Caki2 (cell line): ENCODE measurements at places on chromosomes 2 and 18.

GRCh38 chr2:173064151-173064805 lies 11.4 kb upstream of the MAP3K20 start:
- no peak for DNase-seq

DNA sequence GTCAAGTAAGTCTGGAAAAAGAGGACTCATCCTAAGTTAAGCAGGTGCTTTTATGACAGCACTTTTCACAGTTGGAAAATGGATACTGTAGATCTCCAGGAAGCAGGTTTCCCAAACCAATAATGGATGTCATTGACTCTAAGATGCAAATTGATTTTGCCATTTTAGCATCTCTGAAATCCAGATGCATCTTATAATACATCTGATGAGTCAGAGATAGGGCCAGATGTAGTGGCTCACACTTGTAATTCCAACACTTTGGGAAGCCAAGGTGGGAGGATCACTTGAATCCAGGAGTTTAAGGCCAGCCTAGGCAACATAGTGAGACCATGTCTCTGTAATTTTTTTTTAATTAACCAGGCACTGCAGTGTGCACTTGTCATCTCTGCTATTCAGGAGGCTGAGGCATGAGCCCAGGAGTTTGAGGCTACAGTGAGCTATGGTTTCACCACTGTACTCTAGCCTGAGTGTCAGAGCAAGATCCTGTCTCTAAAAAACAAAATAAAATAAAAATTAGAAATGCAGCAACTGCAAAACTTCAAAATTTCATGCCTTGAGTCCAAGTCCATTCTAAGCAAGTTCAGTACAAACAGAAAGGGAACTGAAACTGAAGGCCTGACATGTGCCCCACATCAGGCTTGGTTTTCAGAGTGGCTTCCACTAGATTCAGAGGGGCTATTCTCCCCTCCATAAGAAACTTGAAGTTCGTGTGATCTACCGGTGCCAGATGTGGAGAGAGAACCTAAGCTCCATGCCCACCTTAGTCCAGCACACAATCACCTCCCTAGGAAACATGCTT lies 267.8 kb upstream of the NCKAP5 start:
- no peak for DNase-seq

GRCh38 chr2:201807452-201807999 lies 1.2 kb downstream of the CDK15 start:
- DNase-seq = no peak

DNA sequence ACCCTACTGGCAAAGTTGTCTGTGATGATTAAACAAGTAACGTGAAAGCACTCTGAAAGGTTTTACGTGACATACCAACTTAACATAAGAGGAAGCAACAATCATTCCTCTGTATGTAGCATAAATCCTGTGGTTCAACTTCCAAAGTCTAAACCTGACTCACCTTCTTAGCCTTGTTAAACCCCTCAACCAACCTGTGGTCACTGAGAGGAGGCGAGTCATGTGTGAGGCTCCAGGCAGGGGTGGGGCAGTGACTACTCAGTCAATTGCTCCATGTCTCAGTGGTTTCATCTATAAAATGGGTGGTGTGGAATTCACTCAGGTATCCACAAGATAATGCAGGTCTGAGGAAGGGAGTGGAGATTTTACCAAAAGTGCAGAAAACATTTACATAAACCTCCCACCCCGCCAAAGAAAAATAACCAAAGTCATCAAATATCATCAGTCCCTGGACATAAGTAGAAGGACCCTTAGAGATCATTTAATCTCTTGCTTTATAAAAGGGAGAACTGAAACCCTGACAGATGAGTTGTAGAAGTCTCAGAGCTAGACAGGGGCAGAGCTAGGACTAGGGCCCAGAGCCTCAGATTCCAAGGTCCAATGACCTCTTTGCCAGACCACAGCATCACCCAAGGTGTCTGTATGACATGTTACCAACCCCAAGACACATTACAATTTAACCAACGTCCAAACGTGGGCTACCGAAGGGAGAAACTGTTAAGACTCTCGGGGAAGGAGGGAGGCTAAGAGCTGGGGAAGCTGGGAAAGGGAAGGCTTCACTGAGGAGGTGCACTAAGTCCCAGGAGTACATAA lies 3.7 kb upstream of the PCBP1 start:
- DNase-seq = peak; percentile 67

- peak; percentile 25 for DNase-seq
Observed at GRCh38 chr18:1663879-1664705, 759.4 kb downstream of the ADCYAP1 start.

DNA sequence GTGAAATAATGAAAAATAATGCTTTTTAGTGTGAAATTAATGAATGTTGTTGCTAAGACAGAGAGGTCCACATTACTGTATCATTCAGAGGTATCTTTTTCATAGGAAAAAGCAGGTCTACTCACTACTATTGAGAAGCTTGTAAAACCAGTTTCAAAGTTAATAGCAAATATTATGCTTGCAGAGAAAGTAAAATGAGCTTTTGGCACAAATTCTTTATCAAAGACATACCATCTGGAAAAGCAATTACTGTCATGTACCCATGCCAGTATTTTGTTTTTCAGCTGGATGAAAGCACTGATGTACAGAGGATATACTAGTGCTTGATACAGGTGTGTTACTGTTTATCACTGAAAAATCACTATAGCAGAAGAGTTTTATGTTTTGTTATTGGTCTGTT lies 77.5 kb downstream of the NCOA1 start:
- DNase-seq = no peak

- no peak for DNase-seq
Observed at GRCh38 chr2:46098621-46099062, 198.6 kb upstream of the EPAS1 start.

GRCh38 chr2:9578467-9579235 lies 23.0 kb upstream of the ADAM17 start:
- DNase-seq = no peak

DNA sequence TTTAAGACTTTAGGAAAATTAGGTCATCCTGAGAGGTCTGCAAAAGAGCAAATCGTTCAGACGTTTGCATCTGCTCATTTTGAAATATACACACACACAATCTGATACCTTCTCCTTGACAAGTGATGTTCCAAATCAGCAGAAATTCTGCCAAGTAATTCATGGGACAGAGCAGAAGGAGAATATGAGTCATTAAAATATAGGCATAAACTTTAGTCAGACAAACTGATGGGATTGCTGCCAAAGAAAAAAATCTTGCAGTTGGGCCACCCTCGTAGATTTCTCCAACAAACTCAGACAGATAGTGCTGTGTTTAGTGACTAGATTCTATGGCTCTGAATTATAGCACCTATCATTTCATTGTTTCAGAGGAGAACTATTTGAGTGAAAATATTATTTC lies 336.3 kb downstream of the NYAP2 start:
- peak; percentile 15 for DNase-seq

DNA sequence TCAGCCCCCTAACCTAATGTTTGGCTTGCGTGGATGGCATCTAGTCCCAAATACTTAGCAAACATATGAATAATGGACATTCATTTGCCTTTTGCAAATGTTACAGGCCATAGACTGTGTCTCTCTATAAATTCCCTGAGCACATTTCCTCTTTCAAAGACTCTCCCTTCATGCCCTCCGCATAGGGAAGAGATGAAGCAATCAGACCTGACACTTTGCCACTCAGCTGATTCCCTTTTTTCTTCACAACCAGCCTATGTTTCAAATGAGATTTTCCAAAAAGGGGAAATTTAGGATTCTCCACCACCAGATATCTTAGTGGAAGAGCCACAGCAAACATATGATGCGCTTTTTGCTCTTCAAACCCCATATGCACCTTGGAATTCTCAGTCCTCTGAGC lies 453.7 kb downstream of the STK39 start:
- DNase-seq = no peak

DNA sequence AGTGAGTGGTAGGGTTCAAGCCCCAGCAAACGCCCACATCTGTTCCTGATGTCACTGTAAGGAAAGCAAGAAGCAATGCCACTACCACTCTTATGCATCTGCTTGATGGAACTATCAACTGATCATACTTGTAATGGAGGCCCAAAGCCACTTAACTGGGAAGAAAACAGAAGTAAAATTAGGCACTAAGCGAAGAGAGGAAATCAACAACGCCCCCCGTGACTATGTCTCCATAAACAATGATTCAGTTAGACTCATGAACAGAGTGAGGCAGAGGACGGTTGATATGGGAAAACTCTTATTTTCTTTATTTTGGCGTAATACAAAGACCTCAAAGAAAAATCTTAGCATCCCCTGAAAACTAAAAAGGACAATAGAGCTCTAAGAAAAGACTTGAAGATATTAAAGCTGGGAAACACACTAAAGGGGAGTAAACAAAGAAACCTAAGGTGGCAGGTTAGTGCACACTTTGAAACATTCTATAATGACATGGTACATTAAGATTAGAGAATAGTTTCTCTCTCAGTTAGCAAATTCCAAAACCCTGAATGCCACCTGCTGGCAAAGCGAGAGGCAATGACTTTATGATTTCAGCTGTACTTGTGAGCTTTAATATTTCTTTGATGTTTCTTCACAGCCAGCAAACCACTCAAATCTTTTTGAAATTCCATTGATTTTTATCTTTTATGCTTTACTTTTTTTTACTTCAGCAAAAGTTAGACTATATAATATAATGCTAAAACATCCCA lies 86.5 kb downstream of the LRP2 start:
- DNase-seq = no peak

DNA sequence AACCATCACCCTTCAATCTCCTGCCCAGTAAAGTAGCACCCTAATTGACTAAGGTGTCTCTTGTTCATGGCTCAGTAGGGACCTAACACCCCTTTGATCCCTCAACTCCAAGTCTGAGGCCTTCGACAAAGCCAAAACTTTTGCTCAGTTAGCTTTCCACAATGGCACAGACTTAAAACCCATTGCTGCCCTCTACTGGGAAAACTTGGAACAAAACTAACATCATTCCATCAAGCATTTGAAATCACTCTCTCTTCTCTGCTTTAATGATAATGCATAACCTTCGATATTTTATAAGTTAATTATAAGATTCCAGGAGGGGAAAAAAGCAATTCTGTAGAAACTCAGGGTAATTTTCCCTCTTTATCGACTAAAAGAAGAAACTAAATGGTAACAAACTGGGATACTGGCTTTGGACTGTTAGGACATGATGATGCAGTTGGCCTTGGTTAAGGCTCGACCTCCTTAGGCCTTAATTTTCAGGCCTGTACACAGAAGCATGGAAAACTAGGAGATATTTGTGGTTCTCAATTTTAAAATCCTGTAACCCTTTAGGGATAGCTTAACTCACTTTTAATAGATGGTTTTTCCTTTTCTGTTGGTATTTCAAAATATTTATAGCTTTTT lies 127.8 kb downstream of the STK39 start:
- DNase-seq = peak; percentile 49

DNA sequence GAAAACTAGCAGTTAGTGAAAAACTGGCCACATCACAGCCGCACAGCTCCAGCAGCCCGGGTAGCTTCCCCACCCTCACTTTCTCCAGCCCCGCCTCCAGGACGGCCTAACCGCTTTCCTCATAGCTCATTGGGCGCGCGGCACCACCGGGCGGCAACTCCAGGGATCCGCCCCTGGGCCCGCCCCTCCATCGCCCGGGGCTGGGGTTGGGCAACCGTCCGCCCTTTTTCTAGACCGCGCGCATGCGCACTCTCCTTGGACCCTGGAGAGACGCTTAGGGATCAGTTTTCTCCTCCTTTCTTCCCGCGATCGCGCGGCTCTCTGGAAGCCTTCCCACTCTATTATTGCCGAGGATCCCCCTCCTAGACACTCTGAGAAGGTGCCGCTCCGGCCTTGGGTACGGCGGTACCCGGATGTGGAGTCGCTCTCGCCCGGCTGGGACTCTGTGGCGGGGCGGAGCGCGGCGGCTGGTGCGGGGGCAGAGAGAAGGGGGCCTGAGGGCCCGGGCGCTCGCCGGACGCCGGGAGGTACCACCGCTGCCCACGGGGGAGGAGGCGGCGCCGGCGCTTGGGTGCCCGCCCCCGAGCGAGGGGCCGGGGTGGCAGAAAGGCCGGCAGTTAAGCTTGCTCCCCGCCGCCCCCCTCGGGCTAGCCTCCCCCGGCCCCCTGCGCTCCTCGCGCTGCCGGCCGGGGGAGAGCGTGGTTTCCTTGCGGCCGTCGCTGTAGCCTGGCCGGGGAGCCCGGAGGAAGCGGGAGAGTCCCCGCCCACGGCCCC lies at the start of gene MIB1:
Gene MIB1 (plus strand): TSS at position 255 of the 774 bp plus-strand sequence. CDS start 792 bp downstream, outside the sequence.
- peak; percentile 93 for DNase-seq

GRCh38 chr2:219119422-219120043 lies 41.1 kb downstream of the NHEJ1 start:
- peak; percentile 14 for DNase-seq

GRCh38 chr18:74918276-74918790 lies 290.6 kb downstream of the PTGR3 start:
- no peak for DNase-seq

DNA sequence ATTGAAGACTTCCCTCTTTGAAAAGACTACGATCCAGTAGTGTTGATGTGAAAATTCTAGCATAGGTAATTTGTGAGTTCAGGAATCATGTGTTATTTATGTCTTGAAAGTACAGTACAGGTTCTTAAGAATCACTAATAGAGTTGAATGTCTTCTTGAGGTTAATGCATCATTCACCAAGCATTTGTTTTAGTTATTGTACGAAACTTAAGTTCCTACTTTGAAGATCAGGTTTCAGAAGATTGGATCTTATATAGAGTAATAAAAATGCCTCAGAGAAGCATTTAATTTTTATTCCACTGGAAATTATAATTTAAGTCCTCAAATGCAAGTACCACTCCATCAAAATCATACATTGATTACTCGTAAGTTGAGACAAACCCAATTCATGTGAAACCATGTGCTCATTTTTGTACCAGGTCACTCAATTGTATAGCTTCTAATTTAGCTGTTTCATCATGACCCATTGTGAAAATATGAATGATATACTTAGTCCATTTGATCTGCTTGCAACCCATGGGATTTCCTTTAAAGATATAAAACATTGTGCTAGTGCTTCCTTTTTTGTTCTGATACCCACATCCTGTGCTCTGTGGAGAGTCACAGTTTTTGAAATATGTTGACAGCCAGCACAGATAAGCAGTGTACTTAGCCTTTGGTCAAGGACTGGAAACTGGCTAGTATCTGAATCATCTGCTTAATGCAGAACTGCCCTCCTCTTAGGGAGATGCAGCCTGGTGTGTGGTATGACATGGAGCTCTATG lies 22.5 kb upstream of the RAB27B start:
- no peak for DNase-seq

- peak; percentile 21 for DNase-seq
Observed at GRCh38 chr2:170813611-170814532, 2.8 kb upstream of the GAD1 start.

DNA sequence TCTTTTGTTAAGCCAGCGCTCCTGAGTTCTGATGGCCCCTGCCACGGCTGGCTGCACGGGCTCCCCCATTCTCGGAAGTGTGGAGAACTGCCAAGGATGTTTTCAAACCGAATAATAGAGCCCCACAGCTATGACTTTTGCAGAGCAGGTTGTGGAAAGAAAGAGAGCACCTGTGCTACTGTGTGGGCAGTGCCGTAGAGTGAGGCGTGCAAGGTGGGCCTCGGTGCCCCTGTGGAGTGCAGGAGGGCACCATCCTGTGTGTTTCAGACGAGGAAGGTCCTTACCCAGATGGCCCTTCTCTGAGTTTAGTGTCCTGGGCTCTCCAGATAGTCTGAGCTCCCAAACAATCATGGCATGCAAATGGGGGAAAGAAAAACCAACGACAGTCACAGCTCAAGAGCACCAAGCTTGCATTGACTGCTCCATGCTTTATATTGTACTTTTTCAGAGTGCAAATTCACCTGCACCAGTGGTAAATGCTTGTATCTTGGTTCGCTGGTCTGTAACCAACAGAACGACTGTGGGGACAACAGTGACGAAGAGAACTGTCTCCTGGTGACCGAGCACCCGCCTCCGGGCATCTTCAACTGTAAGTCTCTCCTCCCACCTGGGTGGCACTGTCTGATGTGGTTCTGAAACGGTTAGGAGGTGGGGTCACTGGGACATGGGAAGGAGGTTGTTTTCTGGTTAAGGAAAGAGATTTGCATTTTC lies 219.4 kb downstream of the LDLRAD4 start:
- peak; percentile 62 for DNase-seq

- no peak for DNase-seq
Observed at GRCh38 chr18:44945888-44946401, 265.3 kb downstream of the SETBP1 start.
